ENCODE measurements at places on chromosomes 2 and 18.

DNA sequence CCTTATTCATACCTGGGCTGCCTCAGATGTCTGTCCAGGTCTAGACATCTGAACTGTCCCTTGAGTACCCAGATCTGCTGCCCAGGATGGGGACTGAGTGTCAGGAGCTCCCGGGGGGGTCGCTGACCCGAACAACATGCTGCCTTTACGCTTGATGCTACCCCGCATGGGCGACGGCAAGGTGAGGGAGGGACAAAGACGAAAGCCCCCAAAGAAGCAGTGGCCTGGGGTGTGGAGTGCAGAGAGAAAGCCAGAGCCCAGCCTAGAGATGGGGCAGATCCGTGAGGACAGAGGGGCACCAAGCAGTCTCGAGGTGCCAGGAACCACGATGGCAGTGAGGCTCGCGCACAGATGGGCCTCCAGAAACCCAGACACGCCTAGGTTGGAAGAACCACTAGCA lies 234.7 kb downstream of the ATAD2B start:
- DNase-seq: no peak

- DNase-seq: no peak
Measured at GRCh38 chr18:49322765-49323490, 137.5 kb downstream of the DYM start.

DNA sequence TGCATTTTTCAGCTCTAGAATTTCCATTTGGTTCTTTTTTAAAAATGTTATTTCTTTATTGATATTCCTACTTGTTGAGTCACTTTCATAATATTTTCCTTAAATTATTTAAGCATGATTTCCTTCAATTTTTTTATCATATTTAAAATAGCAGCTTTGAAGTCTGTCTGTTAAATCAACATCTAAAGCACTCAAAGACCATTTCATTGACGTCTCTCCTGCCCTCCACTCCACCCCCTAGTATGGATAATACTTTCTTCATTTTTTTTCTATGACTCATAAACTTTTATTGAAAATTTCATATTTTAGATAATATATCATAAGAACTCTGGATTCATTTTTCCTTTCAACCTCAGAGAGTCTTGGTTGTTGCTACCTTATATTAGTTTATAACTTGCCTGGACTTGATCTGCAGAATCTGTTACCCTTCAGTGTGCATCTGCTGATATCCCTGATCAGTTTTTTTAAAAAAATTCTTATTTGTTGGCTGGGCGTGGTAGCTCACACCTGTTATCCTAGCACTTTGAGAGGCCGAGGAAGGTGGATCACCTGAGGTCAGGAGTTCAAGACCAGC lies 59.0 kb upstream of the ZNF396 start:
- DNase-seq: no peak

DNA sequence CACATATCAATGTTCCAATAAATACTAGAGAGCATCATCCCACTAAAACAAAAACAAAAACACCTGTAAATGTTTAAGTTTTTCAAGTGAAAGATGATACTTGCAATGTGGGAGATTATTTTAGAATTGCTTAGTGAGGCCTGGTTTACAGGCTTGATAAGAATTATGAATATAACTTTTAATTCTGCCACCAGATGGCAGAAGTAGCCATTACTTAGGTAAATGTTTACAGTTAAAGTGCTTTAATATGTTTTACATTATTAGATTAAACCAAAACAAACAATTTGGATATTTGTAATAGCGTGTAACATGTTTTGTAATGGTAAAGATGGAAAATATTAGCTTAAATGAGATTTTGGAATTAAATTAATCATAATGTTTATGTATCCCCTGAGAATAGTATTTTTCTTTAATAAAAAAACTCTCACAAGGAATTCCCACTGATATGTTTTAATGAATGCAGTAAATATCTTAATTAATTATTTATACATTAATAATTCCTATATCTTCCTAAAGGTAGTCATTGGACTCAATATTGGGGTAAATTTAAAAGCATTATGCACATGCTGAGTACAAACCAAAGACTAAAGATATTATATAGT lies 522.0 kb downstream of the SPAG16 start:
- no peak for DNase-seq

GRCh38 chr2:7738596-7738995 lies 821.4 kb downstream of the RNF144A start:
- no peak for DNase-seq

- DNase-seq: peak; percentile 64
Measured at GRCh38 chr2:117523267-117523666, 291.2 kb upstream of the DDX18 start.
